ENCODE measurements at places on chromosomes 11 and 22.

GRCh38 chr22:29704528-29705285 is 15.1 kb upstream of the CABP7 start:
- peak; percentile 77 for DNase-seq

DNA sequence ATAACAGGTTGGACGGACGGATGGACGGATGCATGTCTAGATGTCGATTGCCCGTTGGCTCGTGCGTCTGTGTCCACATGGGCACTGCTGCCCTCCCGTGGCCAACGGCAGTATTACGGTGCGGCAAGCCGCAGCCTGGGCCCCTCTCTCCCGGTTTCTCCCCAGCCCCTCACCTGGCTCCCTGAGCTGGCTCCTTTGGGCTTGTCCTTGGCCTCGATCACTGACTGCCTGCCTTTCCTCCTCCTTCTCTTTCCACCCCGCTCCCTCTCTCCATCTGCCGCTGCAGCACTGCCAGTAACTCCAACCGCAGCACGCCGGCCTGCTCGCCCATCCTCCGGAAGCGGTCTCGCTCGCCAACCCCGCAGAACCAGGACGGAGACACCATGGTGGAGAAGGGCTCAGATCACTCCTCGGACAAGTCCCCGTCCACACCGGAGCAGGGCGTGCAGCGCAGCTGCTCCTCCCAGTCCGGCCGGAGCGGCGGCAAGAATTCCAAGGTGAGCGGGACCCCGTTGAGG is 77.3 kb downstream of the SCN3B start:
- DNase-seq, result peak; percentile 81

GRCh38 chr11:57205041-57205641 is 23.4 kb downstream of the LRRC55 start:
- peak; percentile 41 for DNase-seq

DNA sequence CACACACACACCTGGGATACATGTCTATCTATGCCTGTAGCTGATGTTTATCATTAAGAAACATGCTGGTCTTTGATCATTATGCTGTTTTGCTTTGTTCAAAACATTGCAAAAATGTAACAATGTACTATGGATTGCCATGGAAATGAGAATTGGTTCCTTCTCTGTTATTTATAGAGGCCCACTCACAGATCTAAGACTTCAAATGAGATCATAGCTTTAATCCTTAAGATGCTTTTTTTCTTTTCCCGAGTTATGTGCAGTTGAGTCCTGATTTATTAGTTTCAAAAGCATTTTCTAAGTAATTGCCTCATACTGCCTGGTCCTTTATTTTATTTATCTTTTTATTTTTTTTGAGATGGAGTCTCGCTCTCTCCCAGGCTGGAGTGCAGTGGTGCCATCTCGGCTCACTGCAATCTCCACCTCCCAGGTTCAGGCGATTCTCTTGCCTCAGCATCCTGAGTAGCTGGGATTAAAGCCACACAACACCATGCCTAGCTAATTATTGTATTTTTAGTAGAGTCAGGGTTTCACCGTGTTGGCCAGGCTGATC is 131.4 kb downstream of the LUZP2 start:
- DNase-seq, result no peak

DNA sequence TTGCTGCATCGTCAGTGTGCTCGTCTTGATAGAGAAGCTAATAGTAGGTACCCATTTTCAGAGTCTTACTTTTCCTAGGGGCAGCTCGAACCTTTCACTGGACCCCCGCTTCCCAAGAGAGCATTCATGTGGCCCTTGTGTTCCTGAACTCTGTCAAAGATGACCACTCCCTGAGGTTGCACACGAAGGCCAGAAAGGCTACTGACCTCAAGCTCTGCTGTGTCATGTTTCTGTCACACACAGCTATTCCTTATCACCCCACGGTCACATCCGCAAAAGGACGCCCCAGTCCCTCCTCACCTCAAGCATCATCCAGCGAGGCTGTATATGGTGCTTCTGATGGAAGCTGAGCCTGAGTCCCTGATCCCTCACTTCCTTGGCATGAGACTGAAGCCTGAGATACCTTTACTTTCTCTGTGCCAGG is 171.5 kb downstream of the LDLRAD3 start:
- no peak for DNase-seq

DNA sequence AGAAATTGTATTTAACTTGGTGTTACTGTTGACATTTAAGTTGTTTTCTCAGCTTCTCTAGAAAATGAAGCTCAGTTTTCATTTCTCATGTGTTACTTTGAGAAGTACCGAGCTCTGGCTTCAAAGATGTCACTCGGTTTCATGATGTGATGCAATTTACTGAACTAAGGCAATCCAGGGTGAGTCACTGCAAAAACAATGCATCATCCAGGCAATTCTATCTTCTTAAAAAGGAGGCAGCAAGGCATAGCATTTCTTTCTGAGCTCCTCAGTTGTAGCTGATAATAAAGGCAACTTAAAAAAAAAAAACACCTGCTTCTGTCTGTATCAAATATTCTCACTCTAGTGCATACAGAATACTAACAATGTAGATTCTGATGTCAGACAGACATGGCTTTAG is 91.1 kb upstream of the KCNA4 start:
- no peak for DNase-seq

DNA sequence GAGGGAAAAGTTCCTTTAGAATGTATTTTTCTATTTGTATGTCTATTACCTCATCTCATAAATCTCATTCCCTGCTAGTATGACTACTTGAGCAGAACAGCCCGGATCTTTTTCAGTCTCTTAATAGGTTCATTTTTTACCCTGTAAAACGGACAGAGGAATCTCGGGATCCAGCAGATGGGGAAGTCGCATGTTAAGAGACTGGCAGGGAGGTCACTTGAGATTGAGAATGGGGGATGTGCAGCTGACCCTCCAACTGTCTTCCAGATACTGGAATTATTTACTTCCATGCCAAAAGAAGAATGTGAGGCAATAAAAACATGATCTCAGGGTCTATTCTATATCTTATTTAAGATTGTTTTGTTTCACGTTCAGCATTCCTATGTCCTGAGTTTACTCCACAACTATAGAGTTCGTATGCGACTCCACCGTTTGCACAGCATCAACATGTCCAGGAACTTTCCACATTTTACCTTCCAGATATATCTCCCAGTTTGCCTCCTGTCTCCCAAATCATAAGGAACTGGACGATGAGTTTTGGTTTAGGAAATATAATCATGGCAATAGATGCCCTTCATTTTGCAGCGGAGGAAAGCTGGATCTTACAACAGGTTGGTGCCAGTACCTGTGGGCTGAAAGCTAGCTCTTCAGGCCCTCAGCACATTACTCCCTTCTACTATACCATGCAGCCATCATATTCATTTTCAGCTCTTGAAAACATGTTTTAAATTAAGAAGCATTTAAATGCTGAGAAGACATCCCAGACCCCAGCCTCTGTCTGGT is 181.5 kb downstream of the MAML2 start:
- DNase-seq, result no peak

DNA sequence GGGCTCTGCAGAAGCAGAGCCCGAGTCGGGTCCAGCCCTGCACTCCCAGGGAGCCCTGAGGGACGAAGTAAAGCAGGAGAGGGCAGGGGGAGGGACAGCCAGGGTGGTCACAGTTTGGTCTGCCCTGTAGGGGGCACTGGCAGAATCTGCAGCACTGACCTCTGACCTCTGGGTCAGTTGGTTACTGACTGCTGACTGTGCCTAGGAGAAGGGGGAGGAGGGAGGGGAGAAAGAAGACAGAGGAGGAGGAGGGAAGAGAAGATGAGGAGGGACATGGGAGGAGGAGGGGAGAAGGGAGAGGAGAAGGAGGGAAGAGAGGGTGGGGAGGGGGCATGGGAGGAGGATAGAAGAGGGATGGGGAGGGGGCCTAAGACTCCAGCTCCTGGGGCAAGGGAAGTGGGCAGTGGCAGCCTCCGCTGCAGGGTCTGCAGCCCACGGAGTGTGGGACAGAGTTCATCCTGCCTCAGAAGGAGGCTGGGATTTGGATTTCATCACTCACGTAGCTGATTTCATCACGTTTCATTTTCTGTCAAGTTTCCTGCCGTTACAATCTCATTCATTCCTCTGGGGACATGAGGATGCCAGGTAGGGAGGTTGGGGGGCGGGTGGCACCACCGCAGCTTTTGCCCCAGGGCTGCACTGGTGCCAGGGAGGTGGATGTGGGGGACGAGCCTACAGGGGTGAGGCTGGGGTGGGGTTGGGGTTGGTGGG is 55.2 kb downstream of the FLRT1 start:
- no peak for DNase-seq

DNA sequence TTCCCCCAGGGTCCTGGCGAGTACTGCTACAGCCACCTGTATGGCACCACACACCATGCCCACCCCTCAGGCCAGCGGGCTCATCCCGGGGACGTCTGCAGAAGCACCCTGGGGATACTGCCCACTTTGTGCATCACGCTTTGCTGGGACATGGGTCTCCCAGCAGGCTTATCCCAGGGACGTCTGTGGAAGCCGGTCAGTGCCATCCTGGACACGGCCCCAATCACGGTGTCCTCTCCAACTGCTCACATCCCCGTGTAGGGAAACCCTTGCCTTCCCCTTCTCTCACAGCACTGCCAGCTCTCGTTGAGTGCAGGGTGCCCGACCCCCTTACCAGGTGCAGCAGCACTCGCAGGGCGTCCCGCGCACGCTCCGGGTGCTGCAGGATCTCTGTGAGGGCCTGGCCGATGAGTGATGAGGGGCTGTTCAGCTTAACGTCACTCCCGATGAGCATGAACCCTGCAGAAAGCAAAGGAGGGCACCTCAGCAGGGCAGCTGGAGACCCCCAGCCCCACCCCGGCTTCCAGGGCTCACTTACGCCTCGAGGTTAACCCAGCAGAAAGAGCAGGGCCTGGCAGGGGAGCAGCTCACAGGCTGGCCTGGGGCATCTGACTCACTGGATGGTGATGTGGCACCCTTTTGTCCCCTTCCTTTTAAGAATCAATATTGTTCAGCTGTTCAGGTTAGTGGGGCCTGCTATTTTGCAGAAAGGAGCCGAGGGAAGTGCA is 76.9 kb upstream of the PITPNB start:
- no peak for DNase-seq

- DNase-seq, result no peak
Observed at GRCh38 chr11:123483058-123483457, 53.0 kb downstream of the GRAMD1B start.

DNA sequence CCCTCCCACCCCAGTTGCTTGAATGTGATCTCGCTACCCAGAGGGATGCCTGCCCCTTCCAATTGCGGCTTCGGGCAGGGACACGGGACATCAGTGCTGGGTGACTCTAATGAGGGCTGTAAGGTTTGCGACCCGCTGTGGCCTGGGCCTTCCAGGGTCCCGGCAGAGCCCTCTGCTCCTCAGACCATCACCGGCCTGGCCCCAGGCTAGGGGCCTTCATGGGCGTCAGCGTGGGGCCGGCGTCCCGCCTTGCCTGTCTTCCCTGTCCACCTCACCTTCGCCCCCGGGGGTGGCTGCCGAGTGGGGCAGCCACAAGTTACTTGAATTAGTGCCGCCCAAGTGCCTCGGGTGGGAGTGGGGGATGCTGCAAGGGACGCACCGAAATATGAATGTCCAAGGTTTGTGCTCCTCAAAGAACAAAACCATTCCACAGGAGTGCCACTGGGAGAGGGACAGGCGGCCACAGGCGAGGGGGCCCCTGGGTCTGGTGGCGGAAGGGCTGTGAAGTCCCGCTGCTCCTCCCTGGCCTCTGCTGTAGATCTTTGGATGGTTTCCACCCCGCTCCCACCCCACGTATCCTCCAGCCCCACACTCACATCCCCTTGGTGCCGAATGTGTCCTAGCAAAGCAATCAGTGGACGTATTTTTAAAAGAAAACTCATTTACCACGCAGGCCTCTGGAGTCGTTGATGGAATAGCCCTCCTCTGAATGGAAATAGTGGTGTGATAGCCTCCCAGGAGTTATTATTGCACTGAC is 317.1 kb downstream of the NTM start:
- no peak for DNase-seq

DNA sequence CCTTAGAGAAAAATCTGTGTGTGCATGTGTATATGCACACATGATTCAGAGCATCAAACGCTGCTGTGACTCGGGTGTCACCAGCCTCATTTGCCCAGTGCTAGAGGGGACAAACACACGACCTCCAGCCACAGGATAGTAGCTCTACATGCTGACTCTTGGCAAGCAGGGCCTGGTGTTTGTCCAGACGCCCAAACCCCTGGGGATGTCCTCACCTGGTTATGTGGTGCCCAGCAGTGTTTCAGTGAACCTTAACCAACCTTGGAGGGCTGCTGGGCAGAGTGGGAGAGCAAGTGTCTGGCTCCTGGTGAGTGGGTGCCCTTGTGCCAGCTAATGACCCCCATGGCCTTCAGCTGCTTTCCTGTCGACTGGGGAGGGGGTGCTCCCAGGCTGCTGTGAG is 26.7 kb downstream of the IGLL1 start:
- no peak for DNase-seq

DNA sequence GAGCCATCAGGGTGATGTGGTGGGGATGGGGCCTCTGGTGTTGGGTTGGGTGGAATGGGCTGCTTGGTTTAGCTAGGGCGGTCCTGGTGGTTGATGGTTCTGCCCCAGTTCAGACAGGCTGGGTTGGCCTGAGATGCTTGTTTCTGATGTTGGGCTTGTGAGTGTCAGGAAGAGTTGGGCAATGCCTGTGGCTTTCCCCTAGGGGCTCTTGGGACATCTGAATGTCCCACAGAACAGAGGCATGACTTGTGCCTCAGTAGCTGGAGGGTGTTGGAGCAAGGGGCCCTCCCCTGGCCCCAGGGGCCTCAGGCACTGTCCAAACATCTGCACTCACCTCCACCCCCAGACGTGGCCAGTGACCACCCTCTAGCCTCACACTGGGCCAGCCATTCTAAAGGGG is 14.0 kb upstream of the CTSD start:
- DNase-seq, result no peak

DNA sequence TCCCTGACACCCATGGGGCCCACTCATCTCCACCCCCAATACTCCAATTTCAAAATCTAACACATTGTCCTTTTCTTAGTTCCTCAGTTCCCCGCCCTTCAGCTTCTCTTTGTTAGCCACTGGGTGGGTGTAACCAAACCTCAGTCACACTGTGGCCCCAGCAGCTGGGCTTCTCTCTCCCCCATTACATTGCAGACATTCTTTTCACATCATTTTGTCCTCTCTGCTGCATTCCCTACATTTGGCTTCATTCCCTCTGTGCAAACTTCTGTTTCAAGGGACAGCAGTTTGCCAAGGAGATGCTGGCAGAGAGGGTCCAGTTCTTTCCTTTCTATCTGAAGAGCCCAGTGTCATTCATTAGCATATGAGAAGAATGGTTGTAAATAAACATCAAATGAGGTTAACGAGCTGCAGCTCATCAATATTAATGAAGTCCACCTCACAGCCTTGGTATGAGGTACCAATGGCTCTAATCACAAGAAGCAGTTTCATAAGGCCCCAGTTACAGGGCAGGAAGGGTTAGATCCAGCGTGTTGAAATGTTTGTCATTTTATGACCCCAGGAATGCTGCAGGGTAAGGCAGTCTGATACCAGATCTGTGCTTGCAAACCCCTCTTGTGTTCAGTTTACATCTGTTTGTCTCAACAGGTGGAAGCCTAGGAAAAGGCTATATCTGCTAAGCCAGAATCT is 72.3 kb downstream of the ARFGAP2 start:
- DNase-seq, result peak; percentile 31

GRCh38 chr11:46306296-46306853 is 28.9 kb downstream of the CREB3L1 start:
- no peak for DNase-seq

Data from midbrain (tissue), 1 donor.